ENCODE measurements at places on chromosomes 1 and 21. TPM values are rescaled to one million over a fixed set of nuclear protein-coding genes. Genes with fewer than 3 reads are reported as not detected.

- no peak for DNase-seq
Measured at GRCh38 chr21:44802396-44803153, 955 bp upstream of the UBE2G2 start.

- no peak for DNase-seq
Measured at GRCh38 chr1:20720631-20721091, 2.9 kb upstream of the KIF17 start.

DNA sequence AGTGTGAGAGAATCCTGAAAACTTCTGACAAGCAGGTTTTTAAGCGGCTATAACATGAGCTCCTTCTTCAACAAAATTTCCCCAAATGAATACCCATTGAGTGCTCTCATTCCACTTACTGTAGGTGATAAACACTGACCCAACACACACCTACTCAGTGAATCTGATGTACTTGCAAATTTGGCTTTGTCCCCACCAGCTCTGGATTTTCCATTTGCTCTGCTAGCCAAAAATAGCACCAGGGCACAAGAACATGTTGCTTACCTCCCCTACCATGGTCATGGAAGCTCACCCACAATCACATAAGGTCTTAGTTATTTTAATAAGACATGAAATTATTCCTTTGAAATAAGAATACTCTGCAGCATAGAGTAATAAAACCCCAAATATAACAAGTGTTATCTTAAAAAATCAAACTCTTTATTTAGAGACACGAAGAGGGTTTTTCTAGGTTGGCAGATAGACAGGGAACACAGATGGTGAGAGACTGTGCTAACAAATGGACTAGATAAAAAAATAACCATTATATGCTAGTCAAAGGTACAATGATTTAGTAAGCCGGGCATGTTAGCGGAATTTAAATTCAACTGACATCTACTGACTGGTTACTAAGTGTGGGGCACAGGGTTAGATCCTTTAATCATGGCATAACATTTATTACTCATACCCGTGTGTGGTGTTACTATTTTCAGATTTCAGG is 291.9 kb downstream of the KCNH1 start:
- DNase-seq, result no peak

- DNase-seq, result no peak
Measured at GRCh38 chr1:3460672-3461131, 6.2 kb downstream of the ARHGEF16 start.

DNA sequence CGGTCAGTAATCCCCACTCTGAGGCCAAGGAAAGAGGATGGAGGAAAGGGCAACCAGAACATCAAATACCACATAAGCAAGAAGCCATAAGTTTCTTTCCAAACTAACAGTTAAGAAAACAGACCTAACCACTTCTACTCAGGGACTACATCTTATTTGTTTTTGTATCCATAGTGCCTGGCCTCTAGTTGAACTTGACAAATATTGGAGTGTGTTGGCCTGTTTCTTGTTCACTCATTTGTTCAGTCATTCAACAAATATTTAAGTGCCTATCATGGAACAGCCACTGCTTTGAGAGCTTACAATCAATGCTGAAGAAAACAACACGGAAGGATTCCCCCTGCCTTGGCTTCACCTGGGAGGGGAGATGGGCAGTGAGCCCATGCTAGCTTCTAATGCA is 69.7 kb downstream of the ST6GALNAC3 start:
- DNase-seq, result no peak

DNA sequence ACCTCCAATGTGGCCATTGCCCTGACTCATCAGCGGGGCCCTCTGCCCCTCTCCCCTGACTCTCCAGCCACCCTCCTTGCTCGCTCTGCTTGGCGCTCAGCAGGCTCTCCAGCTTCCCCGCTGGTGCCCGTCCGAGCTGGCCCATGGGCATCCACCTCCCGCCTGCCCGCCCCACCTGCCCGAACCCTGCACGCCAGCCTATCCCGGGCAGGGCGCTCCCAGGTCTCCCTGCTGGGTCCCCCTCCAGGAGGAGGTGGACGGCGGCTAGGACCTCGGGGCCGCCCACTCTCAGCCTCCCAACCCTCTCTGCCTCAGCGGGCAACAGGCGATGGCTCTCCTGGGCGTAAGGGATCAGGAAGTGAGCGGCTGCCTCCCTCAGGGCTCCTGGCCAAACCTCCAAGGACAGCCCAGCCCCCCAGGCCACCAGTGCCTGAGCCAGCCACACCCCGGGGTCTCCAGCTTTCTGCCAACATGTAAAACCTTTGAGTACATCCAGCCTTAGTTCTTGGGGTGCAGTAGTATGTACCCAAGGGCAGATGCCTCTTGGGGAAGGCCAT is 10.8 kb downstream of the HCN3 start:
- DNase-seq, result no peak

DNA sequence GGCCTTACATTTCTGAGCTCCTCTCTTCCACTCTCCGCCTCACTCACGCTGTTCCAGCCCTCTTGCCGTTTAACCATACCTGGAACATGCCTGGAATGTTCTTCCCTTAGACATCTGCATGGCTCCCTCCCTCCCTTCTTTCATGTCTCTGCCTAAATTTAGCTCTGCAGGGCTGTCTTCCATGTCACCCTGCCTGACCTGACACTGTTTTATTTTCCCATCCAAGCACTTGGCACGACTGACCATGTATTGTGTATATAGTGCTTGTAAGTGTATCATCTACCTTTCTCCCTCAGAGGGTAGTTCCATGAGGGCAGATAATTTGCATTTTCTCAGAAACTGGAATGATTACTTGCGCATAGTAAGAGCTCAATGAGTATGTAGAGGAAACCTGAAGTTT is 47.3 kb downstream of the ST6GALNAC3 start:
- DNase-seq, result no peak

DNA sequence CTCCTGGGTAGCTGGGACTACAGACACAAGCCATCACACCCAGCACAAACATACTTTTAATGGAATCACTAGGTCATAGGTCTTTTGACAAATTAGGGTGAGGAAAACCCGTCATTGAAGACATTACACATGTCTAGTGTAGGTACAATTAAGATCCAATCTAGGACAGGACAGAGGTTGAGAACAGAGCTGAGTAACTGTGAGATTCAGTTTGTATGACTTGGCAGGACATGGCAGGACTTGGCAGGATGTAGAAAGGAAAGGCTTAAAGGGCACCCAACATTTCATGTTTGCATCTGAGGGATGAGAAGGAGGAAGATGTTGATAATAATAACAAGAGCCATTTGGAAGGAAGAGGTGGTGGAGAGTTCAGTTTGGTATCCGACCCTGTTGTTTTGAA is 483.8 kb downstream of the PCP4 start:
- no peak for DNase-seq

DNA sequence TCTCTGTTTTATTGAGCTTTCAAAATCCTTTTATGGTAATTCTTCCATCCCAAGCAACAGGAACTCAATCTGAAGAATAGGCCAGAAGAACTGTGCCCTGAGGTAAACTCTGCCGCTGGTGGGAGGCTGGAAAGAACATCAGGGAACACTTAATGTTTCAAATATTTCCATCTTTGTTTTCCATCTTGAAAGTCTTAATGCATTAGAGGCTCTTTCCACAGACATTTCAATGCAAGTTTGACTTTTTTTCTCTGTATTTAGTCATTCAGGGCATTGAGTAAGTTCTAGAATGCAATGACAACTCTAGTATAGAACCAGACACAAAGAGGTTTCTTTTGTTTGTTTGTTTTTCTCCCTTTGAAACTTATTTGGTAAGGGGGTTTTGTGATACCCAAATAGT is 61.5 kb downstream of the KIAA0040 start:
- DNase-seq, result no peak

- no peak for DNase-seq
Measured at GRCh38 chr1:94773931-94774422, 46.2 kb upstream of the SLC44A3 start.

DNA sequence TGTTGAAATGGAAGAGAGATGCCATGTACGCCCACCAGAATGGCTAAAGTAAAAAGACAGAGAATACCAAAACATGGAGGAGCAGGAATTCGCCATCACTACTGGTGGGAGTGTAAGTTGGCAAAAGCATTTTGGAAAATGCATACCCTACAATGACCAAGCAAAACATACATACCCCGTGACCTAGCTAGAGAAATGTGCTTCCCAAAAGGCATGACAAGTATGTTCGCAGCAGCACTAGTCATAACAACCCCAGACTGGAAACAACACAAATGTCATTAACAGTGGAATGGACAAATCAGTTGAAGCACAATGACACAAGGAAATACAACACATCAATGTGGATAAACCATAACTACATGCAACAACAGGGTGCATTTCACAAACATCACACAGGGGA is 27.2 kb downstream of the SYT2 start:
- DNase-seq, result no peak

DNA sequence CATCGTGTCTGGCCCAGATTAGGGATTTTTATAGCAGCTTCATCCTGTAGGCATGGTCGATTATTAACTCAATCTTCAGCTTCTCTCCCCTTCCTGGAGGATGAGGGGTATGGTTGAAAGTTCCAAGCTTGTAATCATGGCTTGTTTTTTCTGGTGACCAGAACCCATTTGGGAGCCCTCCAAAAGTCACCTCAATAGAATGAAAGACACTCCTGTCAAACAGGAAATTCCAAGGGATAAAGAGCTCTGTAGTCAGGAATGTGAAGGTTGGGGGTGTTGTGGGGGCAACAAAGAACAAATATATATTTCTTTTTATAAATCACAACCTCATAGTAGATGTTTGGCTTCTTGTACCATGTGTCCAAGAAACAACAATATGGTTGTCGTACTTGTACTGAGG is 212.7 kb upstream of the ESRRG start:
- no peak for DNase-seq

DNA sequence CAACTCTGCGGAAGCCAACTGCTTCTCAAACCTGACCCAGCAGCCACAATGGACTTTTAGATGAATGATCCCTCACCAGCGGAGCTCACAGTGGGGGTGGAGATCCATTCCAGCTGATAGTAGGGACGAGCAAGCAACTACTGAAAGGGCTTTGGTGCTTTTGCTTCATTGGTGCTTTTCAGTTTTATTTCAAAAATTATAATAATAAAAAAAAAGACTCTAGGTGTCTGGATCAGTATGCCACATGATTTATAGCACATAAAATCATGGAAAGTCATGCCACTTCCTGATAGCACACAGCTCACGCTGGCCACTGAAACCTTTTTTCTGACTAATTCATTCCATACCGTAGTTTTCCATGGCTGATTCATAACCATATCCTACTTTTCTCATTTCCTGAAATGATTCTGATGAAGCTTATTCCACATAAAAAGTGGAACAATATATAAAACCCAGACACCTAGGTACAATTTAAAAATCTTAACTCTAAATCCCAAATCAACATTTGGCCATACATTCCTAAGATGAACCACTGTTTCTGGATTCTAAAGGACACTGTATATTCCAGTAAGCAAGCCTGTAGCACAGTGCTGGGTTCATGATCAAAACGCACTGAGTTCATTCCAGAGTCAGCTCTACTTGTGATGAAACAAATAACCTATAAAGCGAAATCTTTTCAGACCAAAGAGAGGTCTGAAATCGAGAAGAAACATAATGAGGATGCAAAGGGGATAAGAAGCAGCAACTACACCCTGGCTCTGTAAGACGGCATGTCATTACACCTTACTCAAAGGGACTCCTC is 41.3 kb upstream of the KCNE1 start:
- DNase-seq, result no peak

The CD53 gene
- not detected for polyA plus RNA-seq

The FCRL5 gene
- polyA plus RNA-seq, result not detected

The HCRTR1 gene
- not detected for polyA plus RNA-seq

The S100A3 gene
- polyA plus RNA-seq, result 3.2 TPM

The FOXD3 gene
- not detected for polyA plus RNA-seq
